ENCODE measurements at places on chromosomes 4 and X.

DNA sequence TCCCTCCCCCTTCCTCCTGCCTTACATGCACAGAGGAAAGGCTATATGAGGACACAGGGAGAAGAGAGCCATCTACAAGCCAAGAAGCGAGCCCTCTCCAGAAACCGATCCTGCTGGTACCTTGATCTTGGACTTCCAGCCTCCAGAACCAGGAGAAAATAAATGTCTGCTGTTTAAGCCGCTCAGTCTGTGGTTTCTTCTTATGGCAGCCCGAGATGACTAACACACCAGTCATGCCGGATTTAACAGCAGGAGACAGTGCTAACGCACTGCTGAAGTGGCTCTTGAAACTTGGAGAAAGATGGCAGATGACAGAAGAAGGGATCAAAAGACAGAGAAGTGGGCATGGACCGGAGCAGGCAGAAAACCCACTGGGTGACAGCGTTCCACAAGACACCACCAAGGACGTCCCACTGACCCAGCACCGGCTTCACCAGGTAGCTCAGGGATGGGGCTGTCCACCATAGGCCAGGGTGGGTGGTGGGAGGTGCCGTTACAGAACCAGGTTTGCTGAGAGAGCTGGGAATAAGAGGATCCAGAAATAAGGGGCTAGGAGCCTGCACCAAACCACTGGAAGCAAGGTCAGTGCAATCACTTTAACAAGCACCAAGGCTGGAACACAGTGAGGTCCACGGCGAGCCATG lies 6.2 kb upstream of the MAN2B2 start:
- DNase-seq, result no peak

DNA sequence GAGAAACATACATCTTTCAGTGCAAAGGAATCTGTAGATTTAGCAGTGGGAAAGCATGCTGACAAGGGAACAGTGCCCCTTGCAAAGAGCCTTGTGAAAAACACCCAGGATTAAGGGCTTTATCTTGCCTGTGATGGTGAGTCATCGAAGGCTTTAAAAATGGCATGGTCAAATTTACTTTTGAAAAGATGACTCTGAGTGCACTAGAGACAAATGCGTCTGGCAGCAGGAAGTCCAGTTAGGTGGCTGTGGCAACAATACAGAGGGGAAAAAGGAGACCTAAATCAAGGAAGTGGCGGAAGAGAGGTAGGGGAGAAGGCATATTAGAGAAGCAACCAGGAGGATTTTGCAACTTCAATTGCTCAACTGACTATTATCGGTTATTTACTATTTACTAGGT lies 472.6 kb upstream of the CPEB2 start:
- DNase-seq, result no peak

- peak; percentile 7 for DNase-seq
Observed at GRCh38 chrX:142978130-142978684, 47.5 kb upstream of the SPANXN4 start.

- no peak for DNase-seq
Observed at GRCh38 chrX:134622813-134623185, 35.5 kb downstream of the PLAC1 start.

DNA sequence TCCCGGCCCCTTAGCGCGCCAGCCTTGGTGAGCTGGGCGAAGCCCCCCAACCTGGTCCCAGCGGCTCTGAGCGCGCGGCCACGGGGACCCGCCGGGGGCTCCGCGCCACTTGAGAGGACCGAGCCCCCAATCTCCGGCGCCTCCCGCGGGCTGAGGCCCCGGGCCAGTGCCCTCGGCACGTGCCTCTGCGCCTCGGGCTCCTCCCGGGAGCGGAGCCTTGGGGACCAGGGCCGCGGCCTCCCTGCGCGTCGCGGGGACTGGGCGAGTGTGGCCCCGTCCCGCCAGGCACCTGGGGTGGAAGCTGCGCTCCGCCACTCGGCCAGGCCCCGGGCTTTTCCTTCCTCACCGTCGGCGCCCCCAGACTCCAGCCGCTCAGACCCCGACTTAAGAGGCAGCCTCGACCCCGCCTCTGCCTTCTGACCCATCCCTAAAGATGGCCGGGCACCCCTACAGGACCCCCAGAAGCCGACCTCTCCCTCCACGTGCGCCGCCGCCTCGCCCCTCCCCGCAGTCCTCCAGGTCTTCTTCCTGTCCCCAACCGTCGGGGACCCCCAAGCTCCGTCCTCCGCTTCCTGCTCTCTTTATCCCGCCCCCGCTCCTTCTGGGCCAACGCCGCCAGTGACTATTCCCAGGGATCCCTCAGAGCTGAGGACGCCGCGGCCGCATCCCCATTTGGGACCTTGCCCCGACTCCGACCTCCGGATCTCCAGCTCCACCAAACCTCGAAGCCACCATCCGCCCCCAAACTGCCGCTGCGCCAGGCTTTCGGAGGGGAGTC lies 752 bp downstream of the ERAS start:
- no peak for DNase-seq

DNA sequence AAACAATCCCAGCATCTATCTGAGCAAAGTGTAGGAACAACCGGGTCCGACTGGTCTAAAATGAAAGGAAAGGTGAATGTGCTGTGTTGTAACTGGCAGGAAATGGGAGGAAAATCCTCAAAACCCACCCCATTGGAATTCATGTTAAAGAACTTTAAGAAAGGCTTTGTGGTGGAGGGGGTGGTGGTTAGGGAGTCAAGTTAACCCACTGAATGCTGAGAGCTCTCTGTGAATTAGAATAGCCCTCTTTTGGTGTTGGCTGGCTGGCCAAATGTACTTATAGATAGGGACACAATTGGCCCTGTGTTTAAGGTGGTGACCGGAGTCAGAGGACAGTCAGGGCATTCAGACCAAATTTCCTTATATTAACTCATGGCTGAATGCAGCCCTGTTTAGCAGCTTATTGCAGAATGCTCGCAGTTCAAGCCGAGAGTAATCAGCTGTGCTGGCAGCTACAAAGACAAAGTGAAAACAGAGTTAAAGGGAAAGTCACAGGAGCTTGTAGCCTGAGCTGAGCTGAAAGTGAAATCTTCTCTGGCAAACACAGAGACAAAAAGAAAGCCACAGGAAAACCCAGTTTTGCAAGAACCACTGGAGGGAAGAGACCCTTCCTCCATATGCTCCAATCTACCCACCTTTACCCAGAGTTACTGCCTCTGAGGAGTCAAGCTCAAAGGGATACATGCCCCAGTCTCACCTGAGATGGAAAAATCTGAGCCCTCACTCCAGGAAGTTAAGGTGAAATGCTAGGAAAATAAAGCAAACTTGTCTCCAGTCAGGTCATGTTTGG lies 38.5 kb upstream of the UGT2B7 start:
- DNase-seq, result no peak

- DNase-seq, result peak; percentile 45
Observed at GRCh38 chrX:41512394-41512793, 65.3 kb downstream of the NYX start.

DNA sequence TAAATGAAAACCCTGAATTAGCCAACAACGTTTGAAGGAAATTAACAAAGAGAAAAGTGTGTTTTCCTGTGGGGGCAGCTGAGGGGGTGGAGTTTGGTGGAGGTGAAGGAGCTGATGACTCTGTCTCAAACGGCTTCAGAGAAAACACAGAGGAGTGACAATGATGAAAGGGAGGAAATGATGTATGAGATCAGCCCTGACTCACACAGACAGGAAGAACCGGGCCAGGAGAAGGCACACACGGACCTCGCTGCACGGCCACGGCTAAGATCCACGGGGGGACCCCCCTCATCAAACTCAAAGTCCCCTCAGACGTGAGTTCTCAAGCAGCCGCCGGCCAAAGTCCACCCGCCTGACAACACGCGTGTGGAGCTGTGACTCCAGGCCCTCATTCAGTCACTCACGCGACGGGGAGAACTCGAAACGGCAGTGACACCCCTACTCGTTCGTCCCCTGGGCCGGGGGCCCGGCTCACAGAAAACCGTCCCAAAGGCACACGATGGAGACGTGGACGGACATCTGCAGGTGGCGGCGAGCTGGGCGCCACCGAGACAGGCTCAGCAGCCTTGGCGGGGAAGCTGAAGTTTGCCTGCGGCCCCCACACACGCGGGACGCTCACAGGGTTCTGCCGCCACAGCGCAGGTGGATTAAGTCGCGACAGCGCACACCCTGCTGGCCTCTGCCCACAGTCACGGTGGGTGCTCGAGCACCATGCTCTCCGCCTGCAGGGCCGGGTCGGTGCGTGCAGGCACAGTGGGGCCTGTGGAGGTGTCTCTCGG lies 28.8 kb downstream of the PPP2R3B start:
- no peak for DNase-seq

GRCh38 chr4:20652226-20652885 lies 47.9 kb upstream of the PACRGL start:
- DNase-seq, result no peak

GRCh38 chr4:10082047-10082446 lies 34.6 kb downstream of the WDR1 start:
- DNase-seq, result no peak

GRCh38 chr4:38500433-38500832 lies 163.6 kb upstream of the KLF3 start:
- no peak for DNase-seq

- no peak for DNase-seq
Observed at GRCh38 chr4:176406736-176407135, 87.0 kb downstream of the SPCS3 start.

DNA sequence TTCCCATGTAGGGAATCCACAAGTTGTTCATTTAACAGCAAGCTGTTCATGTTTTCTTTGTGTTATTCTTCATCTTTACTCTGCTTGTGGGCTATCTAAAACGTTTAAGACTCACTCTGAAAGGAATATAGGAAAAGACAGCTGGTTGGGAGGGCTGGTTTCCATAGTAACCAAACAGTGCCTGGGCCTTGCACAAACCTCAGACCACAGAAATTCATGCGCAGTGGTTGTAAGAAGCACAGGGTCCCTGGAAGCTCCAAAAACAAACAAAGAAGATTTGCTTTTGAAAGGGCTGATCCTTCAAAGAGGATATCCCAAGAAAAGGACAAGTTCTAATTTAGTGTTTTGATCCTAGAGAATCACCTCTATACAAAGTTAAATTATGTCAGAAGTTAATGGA lies 7.8 kb downstream of the SERTM2 start:
- DNase-seq, result no peak

GRCh38 chrX:9379697-9380551 lies 84.9 kb upstream of the TBL1X start:
- no peak for DNase-seq

- DNase-seq, result no peak
Observed at GRCh38 chr4:165106518-165106917, 6.1 kb downstream of the TMEM192 start.

DNA sequence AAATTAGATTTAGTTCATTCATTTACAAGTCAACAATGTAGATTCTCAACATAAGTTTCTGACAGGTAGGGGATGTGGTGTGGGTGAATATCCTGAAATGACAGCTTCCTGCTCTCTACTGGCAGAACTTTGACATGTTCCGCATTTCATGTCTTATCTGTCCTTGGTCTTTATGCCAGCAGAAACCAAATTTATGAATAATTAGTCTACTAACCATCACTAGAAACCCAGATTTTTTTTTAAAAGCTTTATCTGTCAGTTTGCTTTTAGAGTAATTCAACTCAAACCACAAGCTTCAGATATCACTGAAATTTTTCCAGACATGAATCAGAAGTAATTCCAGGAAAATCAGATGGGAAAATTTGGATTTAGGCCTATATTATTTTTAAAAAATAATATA lies 17.9 kb downstream of the COQ2 start:
- DNase-seq, result no peak

Measured in GM13977 (cell line).